ENCODE measurements at places on chromosomes 11 and 22. TPM values are rescaled to one million over a fixed set of nuclear protein-coding genes. Genes with fewer than 3 reads are reported as not detected.

GRCh38 chr22:38014083-38014482, 29.7 kb upstream of the SOX10 start:
- no peak for DNase-seq

GRCh38 chr11:44760477-44760872, 33.7 kb downstream of the TSPAN18 start:
- no peak for DNase-seq

GRCh38 chr11:27621405-27622161, 78.7 kb downstream of the BDNF start:
- DNase-seq: no peak

GRCh38 chr11:20112291-20113148, 47.8 kb downstream of the DBX1 start:
- DNase-seq: peak; percentile 75

DNA sequence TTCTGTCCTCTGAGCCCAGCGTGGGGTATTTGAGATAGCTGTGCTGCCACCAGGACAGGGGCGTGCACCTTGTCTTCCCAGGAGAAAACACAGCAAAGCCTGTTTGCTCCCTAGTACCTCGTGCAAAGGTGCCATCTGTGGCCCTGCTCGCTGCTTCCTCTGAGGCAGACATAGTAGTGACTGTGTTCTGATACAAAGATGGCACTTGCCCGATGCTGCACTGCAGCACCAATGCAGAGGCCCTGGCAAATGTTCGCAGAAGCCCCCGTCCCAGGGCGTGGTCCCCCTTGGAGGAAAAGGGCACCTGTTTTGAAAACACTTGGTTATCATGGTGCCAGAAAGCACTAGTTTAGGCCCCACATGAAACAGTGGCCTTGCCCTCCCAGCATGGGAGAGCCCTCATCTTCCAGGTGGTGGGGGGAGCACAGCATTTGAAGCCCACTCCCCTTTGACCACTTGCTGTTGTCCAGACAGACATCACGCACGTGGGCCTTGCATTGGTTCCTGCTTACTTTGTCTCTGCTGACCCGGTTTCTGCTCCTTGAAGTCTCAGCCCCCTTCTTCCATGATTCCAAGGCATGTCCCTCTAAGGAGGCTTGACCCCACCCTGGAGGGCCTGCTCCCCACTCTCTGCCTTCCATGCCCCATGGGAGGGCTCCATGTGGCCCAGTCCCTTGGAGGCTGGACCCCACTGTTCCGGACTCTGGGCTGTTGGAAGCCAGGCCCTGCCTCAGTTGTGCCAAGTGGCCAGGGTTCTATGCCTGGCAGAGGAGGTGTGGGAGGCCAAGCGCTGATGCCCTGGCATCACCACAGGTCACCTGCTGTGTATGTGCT, 109.4 kb downstream of the KCNQ1OT1 start:
- no peak for DNase-seq

RASGRP2 gene
- total RNA-seq: 21.1 TPM

DNAJB7 gene
- total RNA-seq: not detected

GRCh38 chr22:50605002-50605612, 4.5 kb downstream of the MAPK8IP2 start:
- DNase-seq: no peak

GRCh38 chr22:20943104-20943933, 23.7 kb upstream of the AIFM3 start:
- no peak for DNase-seq

CNGA4 gene
- total RNA-seq: not detected

GRCh38 chr11:19239039-19239438, 1.7 kb downstream of the E2F8 start:
- no peak for DNase-seq

GRCh38 chr11:122246874-122247273, 130.9 kb upstream of the BLID start:
- DNase-seq: no peak

SLC22A25 gene
- not detected for total RNA-seq

PNPLA3 gene
- total RNA-seq: not detected

GRCh38 chr11:77049026-77049425, 14.8 kb downstream of the B3GNT6 start:
- DNase-seq: no peak

GRCh38 chr22:20223421-20224255, 44.5 kb downstream of the RTN4R start:
- DNase-seq: no peak

DNA sequence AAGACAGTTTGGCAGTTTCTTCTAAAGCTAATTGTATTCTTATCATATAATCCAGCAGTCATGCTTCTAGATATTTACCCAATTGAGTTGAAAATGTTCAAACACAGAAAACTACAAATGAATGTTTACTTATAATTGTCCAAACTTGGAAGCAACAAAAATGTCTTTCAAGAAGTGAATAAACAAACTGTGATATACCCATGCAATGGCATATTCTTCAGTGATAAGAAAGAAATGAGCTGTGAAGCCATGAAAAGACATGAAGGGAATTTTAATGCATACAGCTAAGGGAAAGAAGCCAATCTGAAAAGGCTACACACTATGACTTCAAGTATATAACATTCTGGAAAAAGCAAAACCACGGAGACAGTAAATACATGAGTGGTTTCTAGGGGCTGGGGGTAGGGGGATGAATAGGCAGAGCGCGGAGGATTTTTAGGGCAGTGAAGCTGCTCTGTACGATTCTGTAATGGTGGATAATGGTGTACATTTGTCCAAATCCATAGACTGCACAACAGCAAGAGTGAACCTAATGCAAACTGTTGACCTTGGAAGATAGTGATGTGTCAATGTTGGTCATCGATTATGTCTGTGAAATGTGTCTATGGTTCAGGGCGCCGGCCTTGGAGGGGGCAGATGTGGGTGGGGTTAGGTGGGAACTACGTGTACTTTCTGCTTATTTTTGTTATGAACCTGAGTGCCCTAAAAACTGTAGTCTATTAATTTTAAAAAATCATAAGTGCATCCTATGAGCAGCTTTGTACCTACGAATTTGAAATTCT, 424.9 kb downstream of the TBC1D22A start:
- DNase-seq: no peak

ZNF202 gene
- 6.0 TPM for total RNA-seq

DNA sequence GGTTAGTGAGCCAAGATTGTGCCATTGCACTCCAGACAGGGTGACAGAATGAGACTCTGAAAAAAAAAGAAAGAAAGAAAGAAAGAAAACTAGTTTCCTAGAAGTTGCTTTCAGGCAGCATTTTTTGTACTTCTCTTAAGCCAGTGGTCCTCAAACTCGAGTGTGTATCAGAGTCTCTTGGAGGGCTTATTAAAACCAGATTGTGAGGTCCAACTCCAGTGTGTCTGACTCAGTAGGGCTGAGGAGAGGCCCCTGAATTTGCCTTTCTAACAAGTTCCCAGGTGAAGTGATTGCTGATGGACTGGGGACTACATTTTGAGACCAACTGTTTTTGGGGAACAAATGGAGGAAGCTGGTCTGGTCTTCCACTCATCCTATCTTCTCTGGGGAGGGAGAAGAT, 57.5 kb upstream of the VSTM5 start:
- DNase-seq: no peak

GRCh38 chr11:90363739-90364138, 140.9 kb upstream of the CHORDC1 start:
- DNase-seq: no peak

- DNase-seq: peak; percentile 46
Observed at GRCh38 chr22:45544588-45545170, 42.0 kb downstream of the FBLN1 start.

GRCh38 chr11:110345743-110346142, 49.3 kb upstream of the RDX start:
- DNase-seq: no peak

C1QTNF5 gene
- 14.4 TPM for total RNA-seq

Measured in left ventricle myocardium inferior (tissue), 1 donor.